NCI-H187 (cell line): ENCODE measurements at places on chromosomes 5 and 9.

- no peak for DNase-seq
Measured at GRCh38 chr5:125348936-125349831, 602.7 kb upstream of the ZNF608 start.

- DNase-seq = no peak
Measured at GRCh38 chr5:22070186-22070728, 782.9 kb downstream of the CDH12 start.

- no peak for DNase-seq
Measured at GRCh38 chr5:135989686-135990085, 34.9 kb upstream of the LECT2 start.

GRCh38 chr5:5932824-5933223 lies 445.5 kb downstream of the MED10 start:
- DNase-seq = no peak

DNA sequence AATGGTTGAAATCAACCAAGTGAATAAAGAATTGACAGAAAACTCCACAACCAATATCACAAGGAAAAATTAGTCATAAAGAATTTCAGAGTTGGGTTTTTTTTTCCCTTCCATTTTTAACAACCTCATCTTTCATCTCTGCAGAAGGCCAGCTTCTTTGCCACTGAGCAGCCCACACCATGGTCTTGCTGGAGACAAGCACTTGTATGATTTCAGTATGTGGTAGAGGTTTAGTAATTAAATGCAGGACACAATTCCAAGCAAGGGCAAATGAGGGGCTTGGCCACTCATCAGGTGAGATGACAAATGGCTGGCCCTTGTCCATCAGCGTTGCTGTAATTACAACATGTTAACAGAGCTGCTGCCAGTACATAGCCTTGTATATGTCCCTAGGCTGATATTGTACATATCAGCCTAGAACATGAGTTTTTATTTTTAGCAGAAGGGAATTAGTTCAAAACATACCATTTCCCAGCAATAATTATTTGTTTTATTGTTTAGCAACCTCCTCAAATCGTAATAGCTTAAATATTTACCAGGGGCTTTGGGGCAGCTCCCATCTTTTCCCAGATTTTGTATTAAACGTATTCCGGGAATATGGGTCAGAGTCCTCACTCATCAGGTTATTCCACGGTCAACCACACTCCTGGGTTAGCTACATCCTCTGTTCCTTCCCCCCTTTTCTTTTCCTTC lies 5.0 kb upstream of the C9 start:
- no peak for DNase-seq

- no peak for DNase-seq
Measured at GRCh38 chr9:109098960-109099308, 20.8 kb downstream of the TMEM245 start.

DNA sequence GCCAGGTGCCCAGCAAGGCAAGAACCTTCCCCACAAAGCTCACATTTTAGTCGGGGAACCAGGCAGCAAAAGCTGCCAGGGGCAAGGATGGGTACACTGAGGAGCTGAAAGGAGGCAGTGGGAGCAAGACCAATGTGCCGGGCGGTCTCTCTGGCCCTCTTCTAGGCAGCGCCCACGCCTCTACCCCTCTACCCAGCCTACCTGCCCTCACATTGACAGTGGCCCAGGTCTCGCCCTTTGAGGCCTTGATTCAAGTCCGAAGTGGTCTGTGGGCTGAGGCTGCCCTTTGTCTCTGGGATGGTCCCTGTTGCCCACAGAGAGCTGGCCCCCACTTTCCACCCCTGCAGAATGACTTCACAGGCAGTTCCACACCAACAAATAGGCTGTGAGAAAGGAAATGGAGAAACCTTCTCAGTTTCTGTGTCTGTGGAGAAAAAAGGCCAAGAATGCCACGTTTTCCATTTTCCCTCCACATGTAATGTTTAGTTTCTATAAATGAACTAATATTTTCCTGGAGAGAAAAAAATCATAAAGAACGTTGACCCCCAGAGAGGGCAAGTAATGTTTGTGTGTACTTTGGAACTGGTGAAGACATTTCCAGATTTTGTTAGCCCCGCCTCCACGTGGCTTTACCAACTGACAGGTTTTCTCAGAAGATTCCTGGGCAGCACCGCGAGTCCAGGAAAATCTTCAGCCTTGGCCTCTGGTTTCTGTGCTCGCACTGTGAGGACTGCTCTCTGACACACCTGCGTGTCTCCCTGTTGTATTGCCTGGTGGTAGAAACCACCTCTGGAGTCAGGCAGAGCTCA lies 57.4 kb upstream of the ANGPTL2 start:
- DNase-seq = no peak

- no peak for DNase-seq
Measured at GRCh38 chr5:163908253-163908652, 402.8 kb downstream of the MAT2B start.

GRCh38 chr5:73902327-73903051 lies 276.5 kb downstream of the ARHGEF28 start:
- no peak for DNase-seq

DNA sequence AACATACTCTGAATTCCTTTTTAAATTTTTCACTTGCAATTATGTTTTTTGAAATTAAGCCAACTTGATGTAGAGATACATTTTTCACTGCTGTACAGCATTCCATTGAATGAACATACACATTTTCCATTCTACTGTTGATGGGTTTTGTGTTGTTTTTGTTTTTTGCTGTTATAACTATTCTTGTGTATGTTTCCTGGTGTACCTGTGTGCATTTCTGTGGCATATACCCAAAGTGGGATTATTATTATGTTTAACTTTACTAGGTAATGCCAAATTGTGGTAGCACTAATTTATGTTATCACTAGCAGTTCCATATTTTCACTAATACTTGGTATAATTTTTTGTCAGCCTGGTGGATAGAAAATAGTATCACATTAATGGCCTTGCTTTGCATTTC lies 2.7 kb downstream of the RFESD start:
- no peak for DNase-seq

- DNase-seq = no peak
Measured at GRCh38 chr5:64507264-64507605, 1.4 kb downstream of the RGS7BP start.

DNA sequence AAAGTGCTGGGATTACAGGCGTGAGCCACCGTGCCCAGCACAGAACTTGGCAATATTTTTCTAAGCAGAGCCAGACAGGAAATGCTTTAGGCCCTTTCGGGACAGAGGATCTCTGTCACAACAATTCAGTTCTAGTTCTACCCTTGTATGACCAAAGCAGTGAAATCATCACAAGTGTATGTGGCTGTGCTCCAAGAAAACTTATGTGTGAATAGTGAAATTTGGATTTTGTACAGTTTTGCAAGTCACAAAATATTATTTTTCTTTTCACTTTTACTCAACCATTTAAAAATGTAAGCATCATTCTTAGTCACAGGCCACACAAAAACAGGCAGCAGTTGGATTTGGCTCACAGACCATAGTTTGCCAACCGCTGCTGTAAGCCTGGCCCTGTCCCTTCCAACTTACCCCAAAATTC lies 20.4 kb upstream of the PRUNE2 start:
- no peak for DNase-seq

DNA sequence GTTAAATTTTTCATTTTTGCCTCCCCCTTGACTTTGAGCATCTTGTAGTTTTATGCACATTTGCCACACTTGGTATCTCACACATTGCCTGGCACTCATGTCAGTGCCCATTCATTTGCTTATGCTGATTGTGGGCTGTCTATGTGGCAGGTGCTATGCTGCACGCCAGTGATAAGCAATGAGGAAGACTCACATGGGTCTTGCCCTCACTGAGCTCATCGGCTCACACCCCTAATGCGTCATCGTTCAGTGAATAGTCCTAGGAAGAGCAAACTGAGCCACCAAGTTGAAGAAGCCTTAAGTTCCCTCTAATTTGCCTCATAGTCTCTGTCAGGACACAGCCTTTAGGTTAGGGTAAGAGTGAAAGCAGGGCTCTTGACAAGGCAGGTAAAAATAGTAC lies 209.4 kb upstream of the IL12B start:
- DNase-seq = no peak

- no peak for DNase-seq
Measured at GRCh38 chr5:3595006-3595961, at the start of gene IRX1. TSS of gene IRX1 (plus strand) at chr5:3595832. CDS start at chr5:3596106, 274 bp downstream.

DNA sequence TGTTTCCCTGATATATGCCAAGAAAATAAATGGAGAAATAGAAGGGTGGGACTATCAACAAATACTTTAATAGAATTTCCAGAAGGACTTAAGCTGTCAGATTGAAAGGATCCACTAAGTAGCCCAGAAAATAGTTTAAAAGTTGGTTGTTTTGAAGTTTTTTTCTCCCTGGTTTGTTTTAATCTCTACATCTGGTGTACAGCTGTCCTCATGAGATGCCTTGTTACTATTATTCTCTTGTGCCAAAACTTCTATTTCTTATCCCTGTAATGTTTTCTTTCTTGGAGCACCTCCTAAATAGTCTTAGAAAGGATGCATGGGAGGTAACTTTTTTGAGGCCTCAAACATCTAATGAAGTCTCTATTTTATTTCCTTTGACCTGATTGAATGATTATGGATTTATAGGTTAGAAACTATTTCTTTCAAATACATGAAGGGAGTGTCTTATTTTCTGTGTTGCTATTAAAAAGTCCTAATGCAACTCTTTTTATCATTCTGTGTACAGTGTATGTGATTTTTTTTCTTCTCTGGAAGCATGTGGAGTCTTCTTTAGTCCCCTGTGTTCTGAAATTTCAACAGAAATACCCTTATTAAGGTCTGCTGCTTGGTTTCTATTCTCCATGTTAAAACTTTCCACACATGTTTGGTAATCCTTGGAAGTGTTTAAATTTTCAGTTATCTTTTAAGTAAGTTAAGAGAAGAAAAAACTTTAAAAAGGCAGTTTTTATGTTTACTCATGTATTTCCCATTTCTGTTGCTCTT lies 140.0 kb upstream of the CDKN2B start:
- no peak for DNase-seq
